Stimulated activated CD8-positive, alpha-beta memory T cell treated with anti-CD3 and anti-CD28 coated beads, Interleukin-4, amount 100 ng/mL, for 24 hours (primary cell): ENCODE measurements at places on chromosomes 1 and 21.

GRCh38 chr1:161161652-161162051, 2.4 kb downstream of the USP21 start:
- no peak for DNase-seq

- no peak for DNase-seq
Measured at GRCh38 chr1:219669042-219669441, 56.1 kb upstream of the ZC3H11B start.

- DNase-seq: no peak
Measured at GRCh38 chr21:28431022-28431421, 561.7 kb downstream of the LTN1 start.

GRCh38 chr1:162868972-162869371, 8.0 kb upstream of the CCDC190 start:
- no peak for DNase-seq

DNA sequence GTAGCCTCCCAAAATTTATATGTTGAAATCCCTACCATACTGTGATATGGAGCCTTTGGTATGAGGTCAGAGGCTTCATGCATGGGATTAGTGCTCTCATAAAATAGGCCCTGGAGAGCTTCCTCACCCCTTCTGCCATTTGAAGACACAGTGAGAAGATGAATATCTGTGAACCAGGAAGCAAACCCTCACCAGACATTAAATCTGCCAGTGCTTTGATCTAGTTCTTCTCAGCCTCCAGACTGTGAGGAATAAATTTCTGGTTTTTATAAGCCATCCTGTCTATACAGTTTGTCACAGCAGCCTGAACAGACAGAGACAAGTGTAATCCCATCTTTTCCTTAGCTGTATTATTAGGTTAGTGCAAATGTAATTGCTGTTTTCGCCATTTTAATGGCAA, 88.4 kb downstream of the OLFML2B start:
- no peak for DNase-seq

DNA sequence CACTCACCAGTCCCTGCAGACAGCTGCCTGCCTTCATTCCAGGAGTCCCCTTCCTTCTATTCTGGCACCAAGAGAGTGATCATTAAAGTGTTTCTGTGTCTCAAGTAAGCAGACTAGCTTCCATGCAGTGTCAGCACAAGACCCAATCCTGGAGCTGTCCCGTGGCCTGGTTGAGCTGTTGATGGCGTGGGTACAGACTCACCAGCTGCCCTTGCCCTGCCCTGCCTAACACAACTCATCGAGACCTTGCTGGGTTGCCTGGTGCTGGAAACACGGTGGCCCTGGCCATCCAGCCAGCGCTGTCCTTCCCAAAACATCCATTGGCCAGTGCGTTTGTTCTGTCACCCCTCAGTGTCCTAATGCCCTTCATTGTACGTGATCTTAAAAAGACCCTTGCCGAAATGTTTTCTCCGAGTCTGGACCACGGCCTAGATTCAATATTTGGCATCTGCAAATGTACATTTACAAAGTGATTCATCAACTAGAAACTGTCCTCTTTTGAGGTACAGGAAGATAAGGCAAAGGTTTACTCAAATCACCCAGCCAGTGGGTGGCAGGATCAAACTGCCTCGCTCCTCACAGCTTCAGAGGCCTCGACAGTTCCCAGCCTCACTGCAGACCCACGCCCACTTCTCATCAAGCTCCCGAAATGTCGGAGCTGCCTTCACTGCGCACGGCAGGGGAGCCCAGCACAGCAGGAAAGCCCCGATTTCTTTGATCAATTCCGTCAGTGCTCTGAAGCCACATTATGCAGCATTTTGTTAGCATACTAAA, 494.2 kb downstream of the KIF26B start:
- DNase-seq: no peak

- no peak for DNase-seq
Measured at GRCh38 chr21:28791595-28792282, 200.9 kb downstream of the LTN1 start.

DNA sequence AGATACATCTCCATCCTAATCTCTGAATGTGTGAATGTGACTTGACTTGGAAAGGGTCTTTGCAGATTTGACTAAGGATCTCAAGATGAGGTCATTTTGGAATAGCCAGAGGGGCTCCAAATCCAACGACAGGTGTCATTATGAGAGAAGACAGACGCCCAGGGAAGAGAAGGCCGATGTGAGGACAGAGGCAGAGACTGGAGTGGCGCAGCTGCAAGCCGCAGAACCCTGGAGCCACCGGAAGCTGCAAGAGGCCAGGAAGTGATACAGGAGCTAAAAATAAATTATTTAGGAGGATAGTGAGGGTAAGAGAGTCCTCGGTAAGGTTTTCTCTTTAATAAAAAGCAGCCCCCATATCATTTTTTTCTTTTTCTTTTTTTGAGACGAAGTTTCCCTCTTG, 9.7 kb upstream of the AADACL4 start:
- no peak for DNase-seq

- DNase-seq: no peak
Measured at GRCh38 chr1:185834371-185834905, 100.2 kb downstream of the HMCN1 start.

DNA sequence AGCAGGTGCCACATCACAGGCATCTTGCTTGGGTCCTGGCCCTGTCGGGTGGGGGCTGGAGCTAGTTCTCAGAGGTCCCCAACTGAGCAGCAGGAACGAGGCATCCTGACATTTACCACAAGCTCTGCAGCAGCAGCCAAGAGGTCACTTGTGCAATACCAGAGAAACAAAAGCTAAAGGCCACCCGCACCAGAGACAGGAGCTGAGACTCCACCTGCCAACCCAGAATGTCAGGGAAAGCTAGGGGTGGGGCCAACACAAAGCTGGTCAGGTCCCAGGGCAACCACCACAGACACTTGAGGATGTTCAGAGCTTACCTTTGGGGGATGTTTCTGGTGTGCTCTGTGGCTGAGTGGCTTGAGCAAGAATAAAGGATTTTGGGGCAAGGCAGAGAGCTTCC, 13.6 kb upstream of the SYT6 start:
- no peak for DNase-seq

DNA sequence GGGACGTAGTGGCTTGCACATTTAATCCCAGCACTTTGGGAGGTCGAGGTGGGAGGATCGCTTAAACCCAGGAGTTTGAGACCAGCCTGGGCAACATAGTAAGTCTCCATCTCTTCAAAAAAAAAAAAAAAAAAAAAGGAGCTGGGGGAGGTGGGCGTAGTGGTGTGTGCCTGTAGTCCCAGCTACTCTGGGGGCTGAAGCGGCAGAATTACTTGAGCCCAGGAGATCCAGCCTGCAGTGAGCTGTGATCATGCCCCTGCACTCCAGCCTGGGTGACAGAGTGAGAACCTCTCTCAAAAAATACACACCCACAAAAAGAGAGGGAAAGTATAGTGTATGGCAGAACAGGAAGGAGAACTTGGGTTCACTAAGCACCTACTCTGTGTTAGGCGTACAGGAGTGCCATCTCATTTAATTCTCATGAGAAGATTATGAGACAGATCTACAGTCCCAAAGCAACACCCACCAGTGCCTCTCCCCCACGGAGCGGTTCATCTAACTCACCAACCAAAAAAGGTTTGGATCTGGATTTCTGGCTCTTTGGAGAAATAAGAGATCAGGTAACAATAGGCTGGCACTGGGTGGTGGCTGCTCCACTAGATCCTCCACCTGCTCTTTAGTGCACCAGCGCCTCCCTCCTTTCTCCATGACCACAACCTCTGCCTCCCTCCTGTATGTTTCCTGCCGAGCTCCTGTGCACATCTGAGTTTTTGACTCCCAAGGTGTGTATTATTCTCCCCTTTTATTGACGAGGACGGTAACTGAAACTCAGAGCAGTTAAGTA, 1.4 kb upstream of the TRAF5 start:
- DNase-seq: no peak

DNA sequence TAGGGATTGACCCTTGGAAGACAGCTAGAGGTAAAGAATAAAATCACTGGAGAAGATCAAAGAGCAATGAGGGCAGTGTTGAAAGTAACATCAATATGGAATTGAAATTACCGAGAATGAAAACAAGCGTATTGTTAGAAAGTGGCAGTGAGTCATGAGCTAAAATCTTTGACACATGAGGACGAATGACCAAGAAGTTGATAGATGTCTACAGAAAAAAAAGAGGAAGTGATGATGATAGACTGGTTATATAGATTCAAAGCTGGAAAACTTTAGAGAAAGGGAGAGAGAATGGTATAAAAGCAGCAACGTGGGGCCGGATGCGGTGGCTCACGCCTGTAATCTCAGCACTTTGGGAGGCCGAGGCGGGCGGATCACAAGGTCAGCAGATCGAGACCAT, 12.5 kb upstream of the DNM3 start:
- DNase-seq: no peak

- DNase-seq: no peak
Measured at GRCh38 chr1:89552471-89553081, 27.9 kb downstream of the LRRC8B start.

DNA sequence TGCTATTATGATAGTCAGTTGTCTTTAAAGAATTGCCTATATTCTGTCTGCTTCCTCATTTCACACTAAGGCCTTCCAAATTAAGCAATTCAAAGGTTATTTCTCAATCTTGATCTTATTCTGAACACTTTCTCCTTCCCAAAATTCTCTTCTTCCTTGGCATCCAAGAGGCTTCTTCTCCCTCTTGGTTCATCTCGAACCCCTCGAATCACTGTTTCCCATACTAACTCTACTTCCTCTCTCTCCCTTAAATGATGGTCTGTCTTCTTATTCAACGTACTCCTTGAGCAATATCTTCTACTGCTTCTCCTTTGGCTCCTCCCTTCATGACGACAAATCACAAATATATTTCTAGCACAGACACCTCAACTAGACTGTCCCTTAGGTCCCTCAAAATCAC, 4.5 kb downstream of the COPA start:
- no peak for DNase-seq

GRCh38 chr1:225408249-225408648, 19.6 kb downstream of the LBR start:
- no peak for DNase-seq

DNA sequence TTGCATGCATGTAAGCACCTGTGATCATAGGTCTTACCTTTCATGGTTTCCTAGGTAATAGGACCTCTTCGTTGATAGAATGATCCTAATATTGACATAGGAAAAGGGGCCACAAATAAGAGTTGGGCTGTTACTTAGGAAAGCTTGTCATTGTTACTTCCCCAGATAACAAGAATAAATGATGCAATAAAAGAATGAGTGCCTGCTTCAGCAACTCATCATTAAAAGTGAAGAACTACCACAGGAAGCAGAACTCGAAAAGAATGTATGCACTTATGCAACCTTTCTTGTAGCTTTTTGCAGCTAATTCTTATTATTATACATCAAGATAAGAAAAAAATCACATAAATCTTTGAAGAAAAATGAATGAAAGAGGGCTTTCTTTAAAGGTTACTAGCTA, 548.6 kb downstream of the LTN1 start:
- DNase-seq: no peak

DNA sequence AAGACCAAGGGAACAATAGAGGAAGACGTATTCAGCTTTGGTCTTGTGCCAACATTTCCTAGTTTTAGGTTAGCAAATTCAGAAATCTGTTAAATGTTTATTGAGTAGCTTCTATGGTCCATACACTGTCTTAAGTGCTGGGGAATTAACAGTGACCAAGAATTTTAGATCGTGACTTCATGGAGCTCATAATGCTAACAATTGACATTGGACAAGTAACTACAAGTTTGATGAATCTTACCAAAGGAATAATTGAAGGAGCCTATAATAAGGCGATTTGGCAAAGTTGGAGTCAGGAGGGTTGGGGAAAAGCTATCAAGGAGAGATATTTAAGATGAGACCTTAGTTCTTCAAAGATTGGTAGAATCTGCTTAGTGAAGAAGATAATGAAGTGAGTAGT, 1.4 kb upstream of the SLAMF9 start:
- no peak for DNase-seq

GRCh38 chr1:156860628-156861423, at the start of gene NTRK1:
Gene NTRK1, plus strand, starts transcription at chr1:156860865. Its CDS starts 70 bp downstream, at chr1:156860935.
- peak; percentile 39 for DNase-seq

- no peak for DNase-seq
Measured at GRCh38 chr1:228375578-228376261, 30.9 kb downstream of the TRIM11 start.

DNA sequence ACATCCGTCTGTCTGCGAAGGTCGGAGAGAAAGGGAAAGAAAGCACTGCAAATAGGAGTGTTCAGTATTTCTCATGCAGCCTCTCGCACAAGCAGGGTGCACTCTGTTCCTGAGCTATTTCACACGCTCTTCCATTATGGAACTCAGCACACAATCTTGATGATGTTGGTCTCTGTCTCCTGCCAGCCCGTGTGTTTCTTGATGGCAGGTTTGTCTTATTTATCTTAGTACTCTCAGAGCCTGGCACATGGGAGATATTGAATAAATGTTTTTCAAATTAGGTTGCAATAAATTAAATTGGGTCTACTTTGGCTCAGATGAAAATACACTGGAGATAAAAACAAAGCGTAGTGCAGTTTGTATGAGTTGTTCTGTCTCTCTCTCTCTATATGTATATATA, 134.9 kb upstream of the ETS2 start:
- DNase-seq: no peak

- no peak for DNase-seq
Measured at GRCh38 chr1:203572134-203572625, 54.5 kb upstream of the ATP2B4 start.

DNA sequence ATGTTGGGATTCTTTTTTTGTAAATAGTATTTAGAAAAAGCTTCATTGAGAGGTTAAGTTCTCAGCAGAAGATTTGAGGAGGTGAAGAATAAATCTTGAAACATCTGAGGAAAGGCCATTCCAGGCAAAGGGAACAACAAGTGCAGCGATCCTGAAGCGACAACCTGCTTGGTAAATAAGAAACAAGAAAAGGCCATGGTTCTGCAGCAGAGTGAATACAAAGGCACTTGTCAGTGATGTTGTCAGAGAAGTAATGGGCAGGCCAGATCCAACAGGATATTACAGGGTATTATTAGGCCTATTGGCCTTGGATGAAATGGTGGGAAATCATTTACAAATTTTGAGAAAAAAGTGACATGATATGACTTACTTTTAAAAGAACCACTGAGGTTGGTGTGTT, 960.0 kb downstream of the PLA2G4A start:
- no peak for DNase-seq

DNA sequence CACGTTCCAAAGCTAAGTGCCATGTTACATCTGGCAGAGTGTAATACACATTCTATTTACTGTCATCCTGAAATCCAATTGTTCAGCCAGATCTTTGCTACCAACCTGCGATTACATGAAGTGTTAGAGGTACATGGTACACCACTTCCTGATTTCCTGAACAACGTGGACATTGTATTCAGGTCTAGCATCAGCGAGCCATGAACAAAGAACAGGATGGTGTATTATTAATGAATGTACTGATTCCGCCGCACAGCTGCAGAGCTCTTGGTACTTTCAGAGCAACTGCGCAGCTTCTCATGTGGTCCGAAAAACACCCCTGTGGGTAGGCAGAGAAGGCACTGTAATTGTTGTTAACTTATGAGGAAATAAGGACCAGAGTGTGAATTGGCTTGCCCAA, 511.4 kb downstream of the AJAP1 start:
- DNase-seq: no peak

GRCh38 chr1:59107516-59107915, 189.4 kb upstream of the FGGY start:
- DNase-seq: no peak

GRCh38 chr1:119002028-119002686, 14.0 kb upstream of the TBX15 start:
- no peak for DNase-seq

- no peak for DNase-seq
Measured at GRCh38 chr1:184366997-184367396, 19.8 kb upstream of the C1orf21 start.

GRCh38 chr1:6389971-6390370, 3.6 kb downstream of the ACOT7 start:
- no peak for DNase-seq

- no peak for DNase-seq
Measured at GRCh38 chr1:89604414-89604735, 28.5 kb upstream of the LRRC8C start.
